ENCODE measurements at places on chromosomes 5 and 9. TPM values are rescaled to one million over a fixed set of nuclear protein-coding genes. Genes with fewer than 3 reads are reported as not detected.

Gene FGF1
- total RNA-seq, result not detected

Gene TAF1L
- total RNA-seq, result not detected

Gene SLC36A3
- not detected for total RNA-seq

Gene F2RL1
- 77.1 TPM for total RNA-seq

Gene B4GALT1
- 10.4 TPM for total RNA-seq

Gene HINT1
- 265 TPM for total RNA-seq

Gene UGT3A1
- not detected for total RNA-seq

Gene GNA14
- 8.4 TPM for total RNA-seq

Gene PCDHGA1
- total RNA-seq, result 0.32 TPM

Gene RANBP17
- 20.1 TPM for total RNA-seq

Gene INVS
- total RNA-seq, result 32.1 TPM

Gene SHISAL2B
- not detected for total RNA-seq

Gene SNCAIP
- 19.8 TPM for total RNA-seq

Gene MORN5
- total RNA-seq, result not detected

Gene ELP1
- 38.8 TPM for total RNA-seq

Gene KCNMB1
- 0.32 TPM for total RNA-seq

Gene MARCOL
- not detected for total RNA-seq

Gene HAVCR2
- 0.15 TPM for total RNA-seq

Gene TEX53
- not detected for total RNA-seq

Gene TEX48
- total RNA-seq, result not detected

Gene CAMK2A
- total RNA-seq, result under 0.01 TPM

Gene CYSRT1
- total RNA-seq, result not detected

Gene HBEGF
- 13.4 TPM for total RNA-seq

Gene ECSCR
- total RNA-seq, result 312 TPM

Gene SPATA31E1
- not detected for total RNA-seq

Gene CD74
- 0.65 TPM for total RNA-seq

Gene HAPLN1
- 4.7 TPM for total RNA-seq

Gene LSM11
- 10.2 TPM for total RNA-seq
